ENCODE measurements at places on chromosomes 5 and 9.

DNA sequence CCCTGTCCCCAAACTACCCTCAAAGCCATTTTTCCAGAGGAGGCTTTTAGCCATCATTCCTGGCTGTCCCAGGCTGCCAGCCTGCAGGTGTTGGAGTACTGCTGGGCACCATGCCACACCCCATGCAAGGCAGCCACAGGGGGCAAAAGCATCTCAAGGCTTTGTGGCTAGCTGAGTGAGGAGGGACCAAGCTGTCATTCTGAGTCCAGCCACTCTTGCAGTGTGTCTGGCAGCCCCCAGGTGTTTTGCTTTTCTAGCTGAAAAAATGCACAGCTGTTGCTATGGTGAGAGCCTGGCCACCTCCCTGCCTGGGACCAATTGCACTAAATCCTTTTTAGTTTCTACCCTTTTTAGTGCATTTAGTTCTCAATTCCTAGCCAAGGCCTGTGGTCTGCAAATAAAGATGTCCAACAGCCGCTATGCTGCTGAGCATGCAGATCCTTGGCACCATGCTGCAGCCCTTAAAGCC, 50.4 kb upstream of the PTGS1 start:
- no peak for DNase-seq

GRCh38 chr5:10478436-10478835, 36.8 kb downstream of the ROPN1L start:
- DNase-seq, result no peak

GRCh38 chr5:17019324-17019723, 83.2 kb upstream of the MYO10 start:
- no peak for DNase-seq

DNA sequence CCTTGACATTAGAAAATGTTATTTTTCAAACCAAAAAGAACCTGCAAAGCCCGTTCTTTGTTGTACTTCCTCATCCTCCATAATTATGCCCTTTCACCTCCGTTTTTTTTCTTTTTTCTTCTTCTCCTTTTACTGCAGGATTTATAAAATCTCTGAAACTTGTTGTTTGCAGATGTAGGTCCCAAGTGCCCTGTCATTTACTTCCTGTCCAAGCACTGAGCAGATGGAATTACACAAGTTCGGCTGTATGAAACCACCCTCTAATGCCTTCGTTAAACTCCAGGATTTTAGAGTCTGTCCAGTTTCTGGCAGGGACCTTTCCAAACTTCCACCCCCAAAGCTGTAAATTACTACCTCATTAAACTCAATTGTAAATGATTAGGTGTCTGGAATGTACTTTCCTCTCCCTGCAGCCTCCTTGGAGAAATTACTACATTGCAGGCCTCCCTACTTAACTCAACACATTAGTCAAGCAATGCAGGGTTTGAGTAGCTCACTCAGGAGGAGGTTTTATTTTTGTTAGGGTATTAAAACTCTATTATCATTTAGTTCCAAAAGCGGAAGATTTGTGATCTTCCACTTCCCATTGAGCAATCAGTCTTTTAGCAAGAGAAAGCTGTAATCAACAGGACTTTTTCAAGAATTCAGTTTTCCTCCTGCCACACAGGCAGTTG, 125.6 kb upstream of the LPAR1 start:
- no peak for DNase-seq

DNA sequence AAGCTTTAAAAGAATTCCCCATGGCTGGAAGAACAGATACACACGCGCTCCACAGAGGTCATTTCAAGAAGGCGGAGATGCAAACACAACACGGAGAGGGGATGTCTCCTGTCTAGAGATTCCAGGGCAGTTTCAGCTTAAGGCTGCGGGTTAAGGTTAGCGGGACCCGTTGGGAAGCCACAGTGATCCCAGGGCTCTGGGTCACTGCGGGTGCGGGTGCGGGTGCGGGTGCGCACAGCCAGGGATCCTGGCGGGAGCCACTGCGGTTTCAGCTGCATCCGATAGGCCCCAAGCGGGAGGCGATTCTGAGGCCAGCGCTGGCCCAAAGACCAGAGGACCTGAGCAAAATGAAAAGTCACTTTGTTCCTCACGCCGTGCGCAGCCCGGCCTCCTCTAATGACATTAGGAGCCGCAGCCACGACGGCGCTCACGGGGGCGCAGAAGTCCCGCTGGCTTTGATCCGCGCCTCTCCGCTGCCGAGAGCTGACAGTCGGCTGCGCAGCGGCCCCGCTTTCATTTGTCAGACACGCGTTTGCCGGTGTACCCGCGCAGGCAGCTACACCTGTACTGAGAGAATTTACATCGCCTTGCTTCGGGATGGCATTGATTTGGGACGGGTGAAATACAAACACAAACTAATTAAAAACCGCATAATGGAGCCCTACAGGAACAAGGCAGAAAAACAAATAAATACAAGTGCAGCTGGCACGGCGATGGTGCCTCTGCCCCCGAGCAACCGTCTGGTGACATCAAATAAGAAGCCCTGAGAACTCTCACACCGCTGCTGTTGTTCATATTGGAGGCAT, 5.3 kb upstream of the IRX1 start:
- DNase-seq, result no peak

- no peak for DNase-seq
Observed at GRCh38 chr9:38066914-38067858, 1.8 kb downstream of the SHB start.

DNA sequence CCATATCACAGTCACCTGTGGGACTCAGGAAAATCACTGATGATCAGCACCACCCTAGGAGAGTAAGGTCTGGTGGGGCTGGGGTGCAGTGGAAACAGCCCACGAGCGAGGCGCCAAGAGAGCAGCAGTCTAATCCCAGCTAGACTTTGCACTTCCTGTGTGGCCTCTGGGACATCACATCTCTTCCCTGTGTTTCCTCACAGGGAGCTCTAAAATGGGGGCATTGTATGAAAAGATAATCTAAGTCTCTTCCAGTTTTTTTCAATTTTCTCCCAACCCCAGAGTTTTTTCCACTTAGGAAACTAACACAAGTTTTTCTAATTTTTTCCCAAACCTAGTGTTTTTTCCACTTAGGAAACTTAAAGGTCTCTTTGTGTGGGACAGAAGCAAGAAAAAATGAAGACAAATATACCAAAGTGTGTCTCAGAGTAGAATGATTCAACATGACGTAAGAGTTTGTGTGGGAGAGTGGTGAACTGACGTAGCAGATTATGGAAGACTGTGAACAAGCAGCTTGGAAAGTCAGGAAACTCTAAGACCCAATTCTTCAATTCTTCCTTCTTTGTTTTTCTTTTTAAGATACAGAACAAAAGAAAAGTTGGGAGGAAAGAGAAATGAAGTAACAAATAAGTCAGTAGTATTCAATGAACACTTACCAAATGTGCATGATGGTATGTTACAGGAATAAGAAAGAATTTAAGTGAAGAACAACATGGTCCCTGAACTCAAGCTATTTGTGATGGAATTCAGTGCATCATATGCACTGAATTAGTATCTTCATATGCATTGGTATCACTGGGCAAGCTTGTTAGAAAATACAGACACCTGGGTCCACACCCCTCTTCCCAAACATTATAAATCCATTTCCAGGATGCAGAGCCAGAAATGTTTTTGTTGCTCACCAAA, 51.3 kb downstream of the LHFPL2 start:
- DNase-seq, result no peak

- no peak for DNase-seq
Observed at GRCh38 chr5:154849791-154850201, 607 bp downstream of the FAXDC2 start.

DNA sequence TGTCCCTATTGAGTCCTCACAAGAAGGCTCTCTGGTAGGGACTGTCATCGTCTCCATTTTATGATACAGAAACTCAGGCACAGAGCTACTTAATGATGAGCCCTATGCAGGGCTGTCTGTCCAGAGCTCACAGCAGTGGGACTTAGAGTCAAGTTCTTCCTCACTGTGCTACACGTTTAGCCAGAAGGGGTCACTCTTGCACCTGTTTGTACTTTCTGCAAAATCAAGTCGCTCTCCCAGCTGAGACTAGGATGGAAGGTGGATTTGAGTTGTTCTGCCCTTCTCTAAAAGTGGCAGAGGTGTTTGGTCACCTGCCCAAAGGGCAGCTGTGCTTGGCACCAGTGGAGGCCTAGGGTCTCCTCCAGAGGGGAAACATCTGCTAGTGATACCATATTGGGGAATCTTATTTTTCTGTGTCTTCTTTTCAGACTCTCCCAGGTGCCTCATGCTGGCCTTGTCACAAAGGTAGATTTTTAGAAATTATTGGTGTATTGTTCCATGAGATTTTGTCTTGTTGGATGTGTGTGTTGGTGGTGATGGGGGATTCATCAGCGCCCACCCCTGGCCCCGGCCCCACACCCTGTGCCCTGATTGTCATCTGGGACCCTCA, 104.2 kb downstream of the PPARGC1B start:
- no peak for DNase-seq

DNA sequence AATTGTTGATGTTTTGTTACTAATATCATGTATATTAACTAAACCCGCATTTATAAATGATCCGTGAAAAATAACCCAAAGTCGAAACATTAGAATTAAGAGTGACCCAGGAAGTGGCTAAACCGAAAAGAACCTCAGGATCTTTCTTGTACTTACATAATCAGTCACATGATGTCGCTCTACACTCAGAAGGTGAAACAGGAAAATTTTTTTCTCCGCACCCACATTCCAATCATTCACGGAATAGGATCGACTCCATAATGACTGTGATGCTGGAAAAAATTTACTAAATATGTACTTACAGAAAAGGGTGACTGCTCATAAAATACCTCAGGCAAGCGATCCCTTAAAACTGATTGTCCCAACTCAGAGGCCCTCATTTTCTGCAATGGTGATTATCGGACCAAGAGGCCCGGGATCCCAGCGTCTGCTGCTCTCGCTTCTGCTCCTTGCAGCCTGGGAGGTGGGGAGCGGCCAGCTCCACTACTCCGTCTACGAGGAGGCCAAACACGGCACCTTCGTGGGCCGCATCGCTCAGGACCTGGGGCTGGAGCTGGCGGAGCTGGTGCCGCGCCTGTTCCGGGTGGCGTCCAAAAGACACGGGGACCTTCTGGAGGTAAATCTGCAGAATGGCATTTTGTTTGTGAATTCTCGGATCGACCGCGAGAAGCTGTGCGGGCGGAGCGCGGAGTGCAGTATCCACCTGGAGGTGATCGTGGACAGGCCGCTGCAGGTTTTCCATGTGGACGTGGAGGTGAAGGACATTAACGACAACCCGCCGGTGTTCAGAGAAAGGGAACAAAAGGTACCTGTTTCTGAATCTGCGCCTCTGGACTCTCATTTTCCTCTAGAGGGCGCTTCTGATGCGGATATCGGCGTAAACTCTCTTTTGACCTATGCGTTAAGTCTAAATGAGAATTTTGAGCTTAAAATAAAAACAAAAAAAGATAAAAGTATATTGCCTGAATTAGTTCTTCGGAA, at the start of gene PCDHA12:
Gene PCDHA12 (plus strand): TSS at position 224 of the 981 bp plus-strand sequence. CDS start 165 bp downstream, at position 389.
- DNase-seq, result no peak

GRCh38 chr9:20611691-20612287, 10.5 kb downstream of the MLLT3 start:
- no peak for DNase-seq

DNA sequence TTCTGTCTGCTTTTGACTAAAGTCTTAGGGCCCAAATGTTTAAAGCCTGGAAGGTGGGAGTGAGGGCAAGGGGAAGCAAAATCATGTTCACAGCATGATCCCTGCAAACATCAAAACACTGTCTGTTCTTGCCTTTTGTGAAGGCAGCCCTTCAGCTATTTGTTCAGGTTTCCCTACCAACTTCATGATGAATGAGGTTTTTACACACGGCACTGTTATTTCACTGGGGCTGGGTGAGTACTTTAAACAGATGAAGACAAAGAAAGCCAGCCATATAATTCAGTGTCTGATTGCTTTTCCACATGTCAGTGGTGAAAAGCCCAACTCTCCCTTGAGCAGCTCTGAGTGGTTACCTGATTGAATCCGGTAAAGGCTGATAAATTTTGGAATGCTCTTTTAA, 224.7 kb upstream of the GRAMD2B start:
- DNase-seq, result no peak

DNA sequence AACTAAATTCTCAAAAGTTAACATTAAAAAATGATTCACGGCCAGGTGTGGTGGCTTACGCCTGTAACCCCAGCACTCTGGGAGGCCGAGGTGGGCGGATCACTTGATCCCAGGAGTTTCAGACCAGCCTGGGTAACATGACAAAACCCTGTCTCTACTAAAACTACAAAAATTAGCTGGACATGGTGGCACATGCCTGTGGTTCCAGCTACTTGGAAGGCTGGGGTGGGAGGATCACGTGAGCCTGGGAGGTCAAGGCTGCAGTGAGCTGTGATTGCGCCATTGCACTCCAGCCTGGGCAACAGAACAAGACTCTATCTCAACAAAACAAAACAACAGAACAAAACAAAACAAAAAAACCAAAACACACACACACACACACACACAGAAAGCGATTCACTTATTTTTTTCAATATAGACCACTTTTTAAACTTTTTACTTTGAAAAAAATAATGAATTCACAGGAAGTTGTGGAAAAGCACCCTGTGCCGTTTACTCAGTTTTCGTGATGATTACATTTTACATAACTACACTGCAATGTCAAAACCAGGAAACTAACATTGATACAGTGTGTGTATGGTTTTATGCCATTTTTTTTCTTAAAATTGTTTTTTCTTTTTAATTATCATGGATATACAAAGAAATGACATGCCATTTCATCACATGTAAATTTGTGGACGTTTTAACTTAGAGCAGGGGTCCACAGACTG, 73.7 kb downstream of the TENT4A start:
- DNase-seq, result no peak

- no peak for DNase-seq
Observed at GRCh38 chr5:126736141-126736540, 40.8 kb upstream of the LMNB1 start.

- DNase-seq, result no peak
Observed at GRCh38 chr5:72691751-72692150, 124.7 kb upstream of the TNPO1 start.

- DNase-seq, result no peak
Observed at GRCh38 chr5:107381189-107381856, 289.4 kb downstream of the EFNA5 start.

DNA sequence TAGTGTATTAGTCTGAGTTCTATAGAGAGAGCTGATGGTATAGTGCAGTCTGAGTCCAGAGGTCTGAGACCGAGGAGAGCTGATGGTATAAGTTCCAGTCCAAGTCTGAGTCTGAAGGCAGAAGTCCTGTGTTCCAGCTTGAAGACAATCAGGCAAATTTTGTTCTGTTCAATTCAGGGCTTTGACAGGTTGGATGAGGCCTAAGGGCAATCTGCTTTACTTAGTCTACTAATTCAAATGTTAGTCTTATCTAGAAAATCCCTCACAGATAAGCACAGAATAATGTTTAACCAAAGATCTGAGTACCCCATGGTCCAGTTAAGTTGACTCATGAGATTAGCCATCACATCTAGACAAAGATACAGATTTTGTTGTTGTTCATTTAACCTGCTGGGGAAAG, 303.0 kb upstream of the KLF4 start:
- DNase-seq, result no peak

- DNase-seq, result no peak
Observed at GRCh38 chr5:127666043-127666716, 17.3 kb downstream of the CTXN3 start.

Data from stimulated activated CD8-positive, alpha-beta memory T cell treated with anti-CD3 and anti-CD28 coated beads, Interleukin-7, amount 100 ng/mL, for 1 hour (primary cell).